ENCODE measurements at places on chromosomes 1 and 21. TPM values are rescaled to one million over a fixed set of nuclear protein-coding genes. Genes with fewer than 3 reads are reported as not detected.

MRPL24 gene
- total RNA-seq, result 35.8 TPM

TAS1R1 gene
- total RNA-seq, result not detected

- DNase-seq, result no peak
Measured at GRCh38 chr21:42193721-42194120, 25.2 kb upstream of the ABCG1 start.

DNA sequence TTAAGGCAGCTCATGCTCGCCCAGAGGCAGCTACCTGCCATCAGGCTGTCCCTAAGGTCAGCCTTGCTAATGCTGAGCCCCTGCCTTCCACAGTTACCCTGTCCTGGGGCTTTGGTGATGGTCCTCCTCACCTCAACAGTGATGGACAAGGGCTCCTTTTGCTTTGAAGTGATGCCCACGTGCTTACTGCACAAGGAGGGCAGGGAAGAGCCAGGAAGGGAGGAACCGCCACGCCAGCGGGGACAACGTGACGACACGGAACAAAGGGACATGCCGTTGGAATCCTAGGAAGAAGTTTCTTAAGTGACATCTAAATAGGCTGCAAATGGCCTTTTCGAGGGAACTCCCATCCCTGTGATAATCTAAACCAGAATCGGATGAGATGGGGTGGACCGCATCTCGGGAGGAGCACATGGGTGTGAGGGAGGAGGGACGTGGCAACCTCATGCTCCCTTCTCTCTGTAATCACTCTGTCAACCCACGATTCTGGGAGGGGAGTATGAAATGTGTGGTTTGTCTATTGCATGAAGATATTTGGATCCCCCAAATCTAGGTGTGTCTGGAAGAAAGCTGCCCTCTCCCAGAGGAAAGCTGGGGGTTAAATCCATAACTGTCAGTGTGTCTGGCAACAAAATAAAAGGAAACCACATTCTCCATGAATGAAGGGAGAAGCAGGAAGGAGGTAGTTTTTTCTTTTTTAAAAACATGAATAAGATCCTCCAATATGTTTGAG lies 110.9 kb upstream of the IRF2BP2 start:
- DNase-seq, result no peak

TGFB2 gene
- total RNA-seq, result 0.54 TPM

DNA sequence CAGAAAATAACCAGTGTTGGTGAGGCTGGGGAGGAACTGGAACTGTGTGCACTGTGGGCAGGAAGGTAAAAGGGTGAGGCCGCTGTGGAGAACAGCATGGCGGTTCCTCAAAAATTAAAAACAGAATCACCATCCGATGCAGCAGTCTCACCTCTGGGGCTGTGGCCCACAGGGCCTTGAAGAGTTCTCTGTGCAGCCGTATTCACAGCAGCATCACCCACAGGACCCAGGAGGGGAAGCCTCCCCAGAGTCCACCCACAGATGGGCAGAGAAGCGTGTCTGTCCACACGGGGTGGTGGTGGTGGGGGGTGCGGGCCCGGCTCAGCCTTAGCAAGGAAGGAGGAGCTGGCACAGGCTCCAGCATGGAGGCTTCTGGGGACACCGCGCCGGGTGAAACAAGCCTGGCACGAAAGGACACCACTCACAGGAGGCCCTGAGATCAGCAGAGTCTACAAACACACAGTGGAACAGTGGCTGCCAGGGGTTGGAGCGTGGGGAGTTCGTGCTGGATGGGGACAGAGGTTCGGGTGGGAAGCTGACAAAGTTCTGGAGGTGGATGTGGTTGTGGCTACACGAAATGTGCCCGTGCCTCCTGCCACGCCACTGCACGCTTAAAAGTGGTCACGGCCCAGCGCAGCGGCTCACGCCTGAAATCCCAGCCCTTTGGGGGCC lies 11.5 kb downstream of the MORN1 start:
- no peak for DNase-seq

DNA sequence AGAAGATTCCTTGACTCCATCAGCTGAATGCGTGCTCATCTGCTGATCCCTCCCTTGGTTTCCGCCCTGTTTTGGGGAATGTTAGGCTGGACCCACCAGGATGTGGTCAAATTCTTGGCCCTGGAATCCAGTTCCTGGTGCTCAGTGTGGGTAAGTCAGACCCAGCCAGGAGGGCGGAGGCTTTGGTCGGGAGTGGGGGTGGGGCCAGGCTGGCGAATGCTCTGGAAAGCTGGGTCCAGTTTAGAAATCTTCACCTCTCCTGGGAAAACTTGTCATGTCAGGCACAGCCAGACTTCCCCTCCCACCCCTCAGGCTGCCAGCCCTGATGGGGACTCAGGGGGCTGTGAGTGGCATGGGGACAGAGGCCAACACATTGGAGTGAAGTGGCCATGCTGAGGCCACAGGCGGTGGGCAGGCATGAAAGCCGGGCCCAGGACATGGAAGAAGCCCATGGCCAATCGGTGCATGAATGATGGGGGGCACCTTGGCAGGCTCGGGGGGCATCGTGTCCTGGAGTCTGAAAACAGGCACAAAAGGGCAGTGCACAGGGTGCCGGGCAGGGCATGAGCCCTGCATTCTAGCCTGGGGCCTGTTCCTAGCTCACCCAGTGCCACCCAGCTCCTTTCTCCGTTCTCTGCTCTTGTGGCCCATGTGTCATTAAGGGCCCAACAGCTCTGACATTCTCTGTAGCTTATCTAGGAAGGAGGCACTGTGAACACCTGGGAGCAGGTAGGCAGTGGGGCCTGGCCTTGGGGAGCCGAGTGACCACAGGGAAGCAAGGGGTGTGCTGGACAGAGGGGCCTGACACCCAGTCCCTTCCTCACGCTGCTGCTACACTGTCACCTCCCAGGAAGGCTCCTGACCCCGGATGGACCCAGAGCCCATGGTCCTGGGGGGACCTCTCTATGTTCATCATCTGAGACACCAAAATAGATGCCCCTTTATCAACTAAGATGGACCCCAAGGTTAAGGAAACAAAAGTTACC lies 14.6 kb upstream of the PADI1 start:
- no peak for DNase-seq

KCNJ6 gene
- total RNA-seq, result 0.18 TPM

- DNase-seq, result no peak
Measured at GRCh38 chr1:172390301-172390682, 30.2 kb upstream of the C1orf105 start.

MYOM3 gene
- total RNA-seq, result 10.7 TPM

DNA sequence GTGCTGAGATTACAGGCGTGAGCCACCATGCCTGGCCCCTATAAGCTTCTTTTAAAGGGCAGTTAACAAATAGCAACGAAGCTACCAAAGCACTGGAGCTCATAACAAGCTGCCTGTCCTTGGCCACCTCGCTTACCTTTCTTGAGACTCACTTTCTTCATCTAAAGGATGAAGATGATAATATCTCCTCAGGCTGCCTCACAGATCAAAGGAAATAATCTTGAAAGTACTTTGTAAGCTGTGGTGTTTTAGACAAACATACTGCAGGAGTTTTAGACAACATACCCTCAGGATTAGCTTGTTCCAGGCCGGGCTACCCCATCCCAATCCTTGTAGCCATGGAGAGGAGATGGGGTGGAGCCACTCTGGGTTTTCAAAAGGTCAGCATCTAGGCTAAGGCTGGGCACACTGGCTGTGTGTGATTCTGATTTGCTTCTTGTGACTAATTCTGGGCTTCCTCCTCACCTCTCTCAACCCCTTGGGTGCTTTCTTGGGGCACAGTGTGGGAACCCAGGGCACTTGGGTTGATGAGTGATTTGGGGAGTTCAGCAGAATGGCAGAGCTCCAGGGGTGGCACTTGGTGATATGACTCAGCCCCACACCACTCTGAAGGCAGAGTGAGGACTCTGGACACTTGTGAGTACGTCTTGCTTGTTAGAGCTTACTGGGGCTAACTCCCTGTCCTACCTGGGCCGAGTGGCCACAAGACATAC lies 5.2 kb downstream of the GPR25 start:
- DNase-seq, result no peak

DNA sequence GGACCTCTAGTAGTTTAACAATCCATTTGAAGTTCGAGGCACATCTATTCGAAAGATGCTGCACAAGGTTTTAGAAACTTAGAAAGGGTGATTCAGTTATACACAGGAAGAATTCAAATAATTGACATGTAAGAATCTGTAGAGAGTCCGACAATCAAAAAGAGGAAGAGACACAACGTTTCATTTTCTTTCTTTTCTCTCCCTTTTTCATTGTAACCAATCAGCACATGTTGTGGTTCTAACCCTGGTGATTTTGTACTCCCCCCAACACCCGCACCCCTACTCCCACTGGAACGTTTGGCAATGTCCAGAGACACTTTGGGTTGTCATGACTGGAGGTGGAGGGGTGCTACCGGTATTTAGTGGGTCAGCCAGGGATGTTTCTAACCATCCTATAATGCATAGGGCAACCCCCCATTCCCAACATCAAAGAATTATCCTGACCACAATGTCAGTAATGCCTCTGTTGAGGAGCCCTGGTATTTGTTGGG lies 4.9 kb downstream of the TGFB2 start:
- no peak for DNase-seq

GRCh38 chr1:235954306-235955283 lies 87.9 kb upstream of the LYST start:
- DNase-seq, result peak; percentile 90

GRCh38 chr21:28508126-28508525 lies 484.6 kb downstream of the LTN1 start:
- no peak for DNase-seq

DNA sequence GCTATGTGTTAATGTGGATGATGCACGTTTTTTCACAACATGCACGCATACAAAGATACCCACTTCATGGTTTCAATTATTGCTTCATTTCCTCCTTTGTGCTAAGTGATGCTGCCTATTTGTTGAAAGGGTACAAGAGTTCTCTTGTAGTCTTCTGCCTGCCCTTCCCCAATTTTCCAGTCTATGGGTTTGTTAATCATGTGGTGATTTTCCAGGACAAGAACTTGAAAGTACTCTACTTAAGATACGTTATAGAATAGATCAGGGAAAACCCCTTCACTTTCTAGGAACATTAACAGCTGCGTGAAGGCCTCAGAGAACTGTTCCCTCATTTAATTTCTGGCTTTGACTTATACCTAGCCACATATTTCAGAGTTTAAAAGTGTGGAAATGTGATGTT lies 52.1 kb upstream of the SLC44A3 start:
- no peak for DNase-seq

GRCh38 chr1:116833718-116834117 lies 76.0 kb upstream of the PTGFRN start:
- DNase-seq, result no peak

ACADM gene
- 138 TPM for total RNA-seq

GRCh38 chr1:202127836-202128622 lies 5.3 kb downstream of the GPR37L1 start:
- DNase-seq, result no peak

All from Peyer's patch (tissue), 4 donors.